ENCODE measurements at places on chromosomes 5 and 9. TPM values are rescaled to one million over a fixed set of nuclear protein-coding genes. Genes with fewer than 3 reads are reported as not detected.

MYORG gene
- 9.9 TPM for polyA plus RNA-seq

PDE6A gene
- polyA plus RNA-seq = 0.10 TPM

DNA sequence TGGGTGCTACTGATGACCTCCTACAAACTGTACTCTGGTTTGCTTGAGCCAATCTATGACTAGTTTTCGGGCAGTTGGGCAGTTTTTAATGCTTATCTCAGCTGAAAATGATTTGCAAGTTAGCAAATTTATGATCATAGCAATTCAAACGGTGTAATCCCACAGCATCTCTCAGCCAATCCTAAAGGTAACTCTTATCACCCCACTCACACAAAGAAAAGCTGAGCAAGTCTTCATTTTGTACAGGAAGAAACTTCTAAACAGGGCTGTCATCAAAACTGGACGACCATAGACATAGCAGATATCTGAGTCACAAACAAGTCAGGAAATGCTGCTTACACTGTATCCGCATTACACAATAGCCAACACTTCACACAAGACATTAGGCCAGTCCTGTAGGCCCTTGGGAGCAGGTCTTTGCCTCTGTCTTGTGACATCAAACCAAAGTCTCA is 2.6 kb upstream of the ENC1 start:
- DNase-seq = no peak

DNA sequence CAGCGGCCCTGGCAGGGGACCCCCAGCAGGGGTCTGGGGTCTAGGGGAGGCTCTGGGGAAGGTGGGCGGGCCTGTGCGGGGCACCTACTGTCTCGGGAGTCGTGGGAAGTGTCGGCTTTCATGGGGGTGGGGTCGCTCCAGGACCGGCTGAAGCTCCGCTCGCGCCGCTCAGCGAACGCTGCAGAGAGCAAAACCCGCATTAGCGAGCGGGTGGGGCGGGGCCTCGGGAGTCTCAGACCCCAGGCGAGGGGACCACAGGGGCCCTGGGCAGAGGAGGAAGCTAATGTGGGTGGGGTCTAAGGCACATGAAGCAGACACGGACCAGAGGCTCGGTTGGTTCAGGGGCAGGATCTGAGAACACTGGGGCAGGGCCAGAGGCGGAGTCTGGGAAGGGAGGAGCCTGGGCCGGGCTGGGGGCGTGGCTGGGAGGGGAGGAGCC is 5.5 kb downstream of the NSMF start:
- DNase-seq = peak; percentile 56

SV2C gene
- 0.10 TPM for polyA plus RNA-seq

YTHDC2 gene
- 34.7 TPM for polyA plus RNA-seq

DAB2 gene
- 171 TPM for polyA plus RNA-seq

GRCh38 chr5:18675041-18675440 is 1040.8 kb downstream of the TAF11L14 start:
- no peak for DNase-seq

PPP3R2 gene
- not detected for polyA plus RNA-seq

- no peak for DNase-seq
Observed at GRCh38 chr9:93543117-93543516, 33.3 kb upstream of the PHF2 start.

NPR3 gene
- 19.7 TPM for polyA plus RNA-seq

KCNV2 gene
- not detected for polyA plus RNA-seq

DNA sequence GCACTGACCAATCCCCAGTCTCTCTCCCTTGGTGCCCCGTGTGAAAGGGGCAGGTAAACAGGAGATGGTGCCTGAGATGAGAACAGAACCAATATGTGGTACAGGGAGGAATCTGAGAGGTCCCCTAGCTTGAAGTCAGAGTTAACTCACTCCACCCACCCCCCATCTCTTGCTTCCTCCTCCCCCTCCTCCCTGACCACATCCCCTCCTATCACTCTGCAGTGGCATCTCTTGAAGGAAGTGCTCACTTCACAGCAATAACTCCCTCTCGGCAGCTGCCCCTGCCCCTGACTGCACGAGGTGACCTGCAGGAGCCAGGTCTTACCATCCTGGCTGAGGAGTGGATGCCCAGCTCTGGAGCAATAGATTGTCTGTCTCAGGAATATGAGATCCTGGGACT is 224.0 kb downstream of the GAS1 start:
- DNase-seq = no peak

LCN6 gene
- not detected for polyA plus RNA-seq

GABBR2 gene
- 3.6 TPM for polyA plus RNA-seq

FAM221B gene
- 0.12 TPM for polyA plus RNA-seq

- DNase-seq = no peak
Observed at GRCh38 chr5:157657516-157657915, 5.3 kb upstream of the SOX30 start.

GRCh38 chr9:88745276-88746001 is 210.5 kb downstream of the NXNL2 start:
- DNase-seq = peak; percentile 82

GRCh38 chr5:68673106-68673822 is 420.6 kb upstream of the SLC30A5 start:
- DNase-seq = no peak

- DNase-seq = no peak
Observed at GRCh38 chr9:34993502-34994259, 4.1 kb downstream of the DNAJB5 start.

- peak; percentile 5 for DNase-seq
Observed at GRCh38 chr5:57986761-57987341, 473.0 kb downstream of the PLK2 start.

GRCh38 chr5:180135967-180136629 is 64.5 kb upstream of the RNF130 start:
- no peak for DNase-seq

GGTA1 gene
- polyA plus RNA-seq = 6.7 TPM

DNA sequence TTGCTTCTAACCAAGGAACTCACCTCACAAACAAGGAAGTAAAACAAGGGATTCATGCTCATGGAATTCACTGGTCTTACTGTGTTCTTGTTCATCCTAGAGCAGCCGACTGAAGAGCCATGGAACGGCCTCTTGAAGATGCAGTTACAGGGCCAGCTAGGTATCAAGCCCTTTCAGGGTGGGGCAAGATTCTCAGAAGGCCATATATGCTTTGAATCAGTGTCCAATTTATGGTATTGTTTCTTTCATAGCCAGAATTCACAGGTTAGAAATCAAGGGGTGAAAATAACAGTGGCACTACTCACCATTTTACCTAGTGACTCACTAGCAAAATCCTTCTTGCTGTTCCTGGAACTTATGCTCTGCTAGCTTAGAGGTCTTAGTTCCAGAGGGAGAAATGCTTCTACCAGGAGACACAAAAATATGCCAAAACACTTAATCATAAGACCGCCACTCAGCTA is 159.5 kb upstream of the CDH10 start:
- no peak for DNase-seq

OR13C5 gene
- not detected for polyA plus RNA-seq

- DNase-seq = peak; percentile 53
Observed at GRCh38 chr5:112174959-112175594, 244.0 kb downstream of the EPB41L4A start.
